ENCODE measurements at places on chromosomes 6 and 20.

DNA sequence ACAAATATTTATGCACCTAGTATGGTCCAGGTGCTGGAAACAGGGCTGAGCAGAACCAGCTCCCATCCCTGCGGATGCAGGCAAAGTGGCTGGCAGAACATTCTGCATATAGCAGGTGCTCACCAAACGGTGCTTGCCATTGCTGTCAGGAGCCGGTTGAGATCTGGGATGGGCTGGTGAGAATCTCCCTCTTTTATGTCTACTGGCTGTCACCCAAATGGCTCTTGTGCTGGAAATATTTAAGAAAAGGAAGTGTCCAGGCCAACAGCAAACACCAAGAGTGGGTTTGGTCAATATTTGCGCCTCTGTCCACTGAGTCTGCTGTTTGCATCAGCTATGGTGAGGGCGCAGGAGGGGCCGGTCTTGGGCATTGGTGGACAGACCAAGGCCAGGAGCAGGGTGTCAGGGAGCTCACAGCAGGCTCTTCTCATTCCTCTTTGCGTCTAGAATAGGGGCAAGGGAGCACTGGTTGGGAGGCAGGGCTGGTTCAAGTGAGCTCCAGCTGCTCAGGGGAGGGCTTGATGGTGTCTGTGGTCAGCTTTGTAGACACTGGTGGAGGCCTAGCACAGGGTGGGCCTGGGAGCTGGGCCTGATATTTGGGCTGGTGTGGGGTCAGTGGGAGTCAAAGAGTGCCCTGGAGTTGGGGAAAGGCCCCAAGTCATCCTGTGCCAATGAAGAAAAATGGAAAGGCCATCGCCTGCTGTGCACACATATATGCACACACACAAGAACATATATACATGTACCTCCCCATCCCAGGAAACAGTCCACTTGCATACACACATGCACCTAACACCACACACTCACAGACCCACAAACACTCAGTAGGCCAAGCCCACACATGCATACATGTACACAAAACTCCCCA is 1.4 kb upstream of the BPIFB2 start:
- no peak for DNase-seq

GRCh38 chr6:140858381-140858971 is 1274.2 kb upstream of the GJE1 start:
- no peak for DNase-seq

DNA sequence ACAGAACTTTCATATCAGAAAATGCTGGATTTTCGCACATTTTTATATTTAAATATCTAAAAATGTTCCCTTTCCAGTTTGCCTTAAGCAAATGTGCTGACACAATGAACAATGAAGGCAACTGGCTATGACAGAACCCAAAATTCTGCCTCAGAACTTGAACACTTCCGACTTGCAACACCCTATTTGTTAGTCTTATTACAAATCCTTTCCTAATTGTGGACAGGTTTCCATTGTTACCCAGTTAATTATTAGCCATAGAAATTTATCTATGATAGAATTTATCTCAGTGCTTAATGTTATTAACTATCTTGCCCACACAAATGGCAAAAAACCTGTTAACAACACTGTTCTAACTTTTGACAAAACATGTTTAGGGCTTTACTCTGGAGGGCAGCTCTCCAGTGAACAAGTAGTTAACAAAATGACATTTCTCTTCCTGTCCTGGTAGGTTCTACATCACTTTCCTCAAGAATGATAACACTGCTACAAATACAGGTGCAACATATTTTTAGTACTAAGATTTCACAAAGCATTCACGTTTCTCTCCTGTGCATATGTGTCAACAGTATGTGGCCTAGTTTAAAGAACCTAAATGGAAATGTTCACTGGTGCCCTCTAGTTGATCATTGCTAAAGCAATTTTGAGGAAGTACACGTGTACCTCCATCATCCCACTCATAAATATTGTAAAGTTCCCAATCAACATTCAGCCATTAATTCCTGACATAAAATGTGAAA is 58.4 kb downstream of the HIVEP2 start:
- DNase-seq: no peak

DNA sequence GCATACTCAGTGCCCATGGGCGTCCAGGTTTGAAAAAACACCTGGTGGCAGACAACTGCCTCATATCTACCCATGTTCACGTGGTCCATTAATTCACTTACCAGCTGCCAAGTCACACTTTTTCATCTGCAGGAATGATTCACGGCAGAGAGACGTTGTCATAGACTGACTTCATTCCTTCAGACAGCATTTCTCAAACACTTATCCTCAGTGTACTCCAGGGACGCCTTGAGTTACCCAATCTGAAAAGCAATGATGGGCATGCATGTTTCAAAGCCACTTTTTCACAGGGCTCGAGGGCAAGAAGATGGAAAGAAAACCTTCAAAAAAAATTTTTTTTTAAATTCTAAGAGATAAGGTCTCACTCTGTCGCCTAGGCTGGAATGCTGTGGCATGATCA is 6.0 kb downstream of the MMP24OS start:
- DNase-seq: no peak

DNA sequence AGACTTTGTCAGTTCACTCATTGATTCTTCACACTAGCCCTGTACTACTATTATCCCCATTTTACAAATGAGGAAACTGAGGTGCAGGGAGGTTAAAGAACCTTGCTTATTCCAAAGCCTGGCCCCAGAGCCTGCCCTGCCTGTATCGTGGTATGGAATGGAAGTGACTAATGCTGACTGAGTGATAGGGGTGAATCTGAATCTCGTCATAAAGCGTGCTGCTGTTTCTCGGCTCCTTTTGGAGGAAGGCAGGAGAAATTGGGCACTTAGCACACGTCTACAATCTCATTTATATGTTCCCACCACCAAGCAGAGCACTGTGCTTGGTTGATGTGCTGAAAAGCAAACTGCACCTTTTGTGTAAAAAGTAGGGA is 17.1 kb downstream of the GFRA4 start:
- no peak for DNase-seq

DNA sequence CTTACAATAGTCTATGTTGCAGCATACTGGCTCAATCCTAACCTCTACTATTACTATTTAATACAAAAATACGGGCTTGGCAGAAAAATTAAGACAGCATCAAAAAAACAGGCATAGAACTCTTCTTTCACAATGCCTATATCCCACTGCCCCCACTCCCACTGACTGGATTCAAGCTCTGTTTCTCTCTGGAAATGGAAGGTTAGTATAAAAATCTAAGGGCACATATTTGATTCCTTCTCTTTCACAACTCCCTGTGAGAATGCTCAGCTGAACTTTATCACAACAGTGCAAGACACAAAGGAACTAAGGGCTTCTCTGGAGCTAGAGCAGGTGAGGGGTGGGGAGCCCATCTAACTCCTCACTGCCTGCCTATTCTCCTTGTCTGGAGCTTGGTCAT is 258.4 kb upstream of the FAM83B start:
- DNase-seq: no peak

- DNase-seq: no peak
Measured at GRCh38 chr6:136685540-136686108, 106.7 kb downstream of the MAP3K5 start.

- DNase-seq: no peak
Measured at GRCh38 chr6:37357288-37357687, 3.5 kb downstream of the RNF8 start.

GRCh38 chr20:57262784-57263609 is 3.4 kb downstream of the BMP7 start:
- DNase-seq: no peak
